ENCODE measurements at places on chromosomes 2 and 18. TPM values are rescaled to one million over a fixed set of nuclear protein-coding genes. Genes with fewer than 3 reads are reported as not detected.

The SETBP1 gene
- polyA plus RNA-seq = 13.7 TPM

The SPP2 gene
- not detected for polyA plus RNA-seq

The ANKRD62 gene
- polyA plus RNA-seq = not detected

The ATP6V1B1 gene
- polyA plus RNA-seq = 0.42 TPM

The UCN gene
- 3.1 TPM for polyA plus RNA-seq

The CRYGA gene
- not detected for polyA plus RNA-seq

The ITM2C gene
- 223 TPM for polyA plus RNA-seq
